ENCODE measurements at places on chromosomes 7 and 10.

GRCh38 chr10:13684806-13685482, 98.2 kb downstream of the PRPF18 start:
- DNase-seq, result no peak

DNA sequence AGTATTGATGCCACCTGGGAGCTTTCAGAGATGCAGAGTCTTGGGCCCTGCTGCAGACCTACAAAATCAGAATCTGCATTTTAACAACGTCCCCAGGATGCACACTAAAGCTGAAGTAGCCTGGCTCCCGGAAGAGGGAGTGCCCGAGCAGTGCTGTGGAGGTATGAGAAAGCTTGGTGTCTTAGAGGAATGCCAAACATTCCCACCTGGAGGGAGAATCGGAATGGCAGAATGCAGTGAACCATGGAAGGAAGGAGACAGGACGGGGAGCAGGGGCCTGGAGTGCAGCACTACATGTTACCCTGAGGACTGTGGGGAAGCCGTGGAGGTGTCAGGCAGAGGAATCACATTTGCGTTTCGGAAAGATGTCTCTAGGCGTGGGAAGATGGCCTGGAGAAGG, 90.9 kb downstream of the AOAH start:
- DNase-seq, result peak; percentile 85

GRCh38 chr10:1228467-1228975, 172.3 kb downstream of the WDR37 start:
- no peak for DNase-seq

DNA sequence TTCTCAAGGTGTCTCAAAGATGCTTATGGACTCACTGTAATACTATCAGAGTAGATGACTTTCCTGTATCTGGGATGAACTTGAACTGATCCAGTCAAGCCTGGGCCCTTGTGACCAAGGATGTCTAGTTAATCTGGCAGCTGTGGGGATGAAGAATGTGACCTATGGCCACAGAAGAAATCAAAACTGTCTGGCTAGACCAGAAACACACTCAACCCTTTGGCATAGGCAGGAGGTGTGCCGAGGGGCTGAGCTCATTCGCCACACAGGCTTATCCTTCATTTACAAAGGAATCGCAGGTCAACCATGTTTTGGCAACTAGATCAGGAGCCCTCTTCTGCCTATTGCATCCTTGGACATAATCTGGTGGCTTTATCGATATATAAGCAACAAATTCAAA, 110.6 kb downstream of the ATXN7L1 start:
- no peak for DNase-seq

- no peak for DNase-seq
Measured at GRCh38 chr10:82660205-82660604, 785.2 kb downstream of the NRG3 start.

DNA sequence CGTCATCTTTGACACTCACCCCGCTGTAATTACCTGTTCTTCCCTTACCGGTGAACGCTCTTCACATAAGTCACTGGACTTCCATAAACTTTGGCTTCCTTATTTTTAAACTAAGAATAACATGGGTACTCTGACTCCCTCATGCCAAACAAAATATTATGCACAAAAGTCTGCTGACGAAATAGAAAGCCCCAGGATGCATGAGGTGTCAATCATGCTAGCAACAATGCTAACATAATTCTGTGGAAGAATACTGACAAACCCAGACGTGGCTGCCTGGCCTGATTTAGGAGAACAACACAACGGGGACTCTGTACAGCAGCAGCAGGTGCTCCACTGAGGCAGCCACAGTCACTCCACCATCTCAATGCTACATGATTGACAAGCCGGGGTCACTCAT, 137.5 kb downstream of the CCDC71L start:
- no peak for DNase-seq

GRCh38 chr10:61138708-61139591, 195.0 kb upstream of the RHOBTB1 start:
- DNase-seq, result no peak

DNA sequence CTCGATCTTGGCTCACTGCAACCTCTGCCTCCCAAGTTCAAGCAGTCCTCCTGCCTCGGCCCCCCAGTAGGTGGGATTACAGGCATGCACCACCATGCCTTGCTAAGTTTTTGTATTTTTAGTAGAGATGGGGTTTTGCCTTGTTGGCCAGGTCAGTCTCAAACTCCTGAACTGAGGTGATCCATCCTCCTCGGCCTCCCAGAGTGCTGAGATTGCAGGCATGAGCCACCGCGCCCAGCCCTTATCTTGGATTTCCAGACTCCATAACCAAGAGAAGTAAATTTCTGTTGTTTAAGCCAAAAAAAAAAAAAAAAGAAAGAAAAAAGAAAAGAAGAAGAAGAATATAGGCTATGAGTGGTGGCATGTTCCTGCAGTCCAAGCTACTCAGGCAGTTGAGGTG, 53.3 kb upstream of the RABGEF1 start:
- no peak for DNase-seq

- no peak for DNase-seq
Measured at GRCh38 chr7:34207810-34208209, 302.5 kb downstream of the BMPER start.

DNA sequence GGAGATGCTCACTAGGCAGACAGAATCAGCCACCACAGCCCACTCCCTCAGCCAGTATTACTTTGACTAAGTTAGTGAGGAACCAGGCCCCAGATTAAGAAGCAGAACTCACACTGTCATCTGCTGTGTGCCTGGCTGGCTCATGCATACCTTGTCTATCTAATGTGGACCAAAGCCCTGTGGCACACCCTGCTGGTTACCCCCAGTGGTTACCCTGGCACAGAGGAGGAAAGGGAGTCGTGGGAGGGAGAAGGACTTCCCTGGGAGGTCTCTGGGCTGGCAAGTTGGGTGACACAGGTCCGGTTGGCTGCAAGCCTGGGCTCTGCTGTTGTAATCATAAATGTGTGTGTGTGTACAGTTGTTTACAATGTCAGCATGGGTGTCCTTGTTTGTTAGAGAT, 7.5 kb upstream of the SH2D4B start:
- no peak for DNase-seq

DNA sequence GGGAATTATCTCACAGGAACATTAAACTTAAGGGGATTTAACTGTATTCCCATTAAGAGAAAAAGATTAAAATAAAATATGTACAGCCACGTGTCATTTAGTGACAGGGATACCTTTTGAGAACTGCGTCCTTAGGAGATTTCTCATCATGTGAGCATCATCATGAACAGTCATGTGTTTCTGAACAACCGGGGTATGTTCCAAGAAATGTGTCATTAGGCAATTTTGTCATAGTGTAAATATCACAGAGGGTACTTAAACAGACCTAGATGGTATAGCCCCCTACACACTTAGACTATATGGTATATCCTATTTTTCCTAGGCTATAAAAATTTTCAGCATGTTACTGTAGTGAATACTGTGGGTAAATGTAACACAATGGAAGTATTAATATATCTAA, 840.3 kb downstream of the CNTNAP2 start:
- DNase-seq, result no peak

GRCh38 chr7:156949541-156950380, at the start of gene NOM1:
TSS of gene NOM1 (plus strand) at chr7:156949712. CDS start at chr7:156949738, 26 bp downstream.
- no peak for DNase-seq

DNA sequence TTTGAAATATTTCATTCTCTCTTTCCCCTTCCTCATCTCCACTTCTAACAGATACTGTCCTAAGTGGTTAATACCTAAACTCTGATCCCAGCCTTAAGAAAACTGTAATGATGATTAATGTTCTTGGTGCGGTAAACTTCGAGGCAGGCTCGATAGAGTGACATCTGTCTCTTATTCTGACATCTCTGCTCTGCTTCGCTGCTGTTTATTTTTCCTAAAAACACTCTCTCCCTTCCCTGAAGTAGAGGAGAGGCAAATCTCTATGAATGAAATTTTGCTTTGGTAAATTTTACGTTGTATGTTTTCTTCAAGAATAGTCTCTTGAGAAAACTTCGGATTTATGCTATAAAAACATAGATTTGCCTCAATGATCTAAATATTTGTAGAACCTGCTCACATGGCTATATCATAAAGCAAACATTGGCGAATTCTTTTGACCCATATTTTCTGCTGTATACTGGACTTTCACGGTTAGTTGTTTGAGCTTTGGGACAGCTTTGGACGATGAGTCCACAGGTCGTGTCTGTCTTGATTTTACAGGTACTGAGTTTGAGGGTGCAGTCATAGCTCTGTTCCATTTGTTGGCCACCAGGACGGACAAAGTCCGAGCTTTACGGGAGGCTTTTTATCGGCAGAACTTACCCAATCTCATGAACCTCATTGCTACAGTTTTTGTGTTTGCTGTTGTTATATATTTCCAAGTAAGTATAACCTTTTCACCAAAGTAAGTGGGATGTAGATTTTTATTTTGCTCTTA, 27.1 kb downstream of the SEC61A2 start:
- no peak for DNase-seq

- DNase-seq, result no peak
Measured at GRCh38 chr10:131311661-131312477, at the start of gene TCERG1L. TSS of gene TCERG1L (minus strand) at chr10:131311721. CDS start at chr10:131311635, 86 bp downstream.

DNA sequence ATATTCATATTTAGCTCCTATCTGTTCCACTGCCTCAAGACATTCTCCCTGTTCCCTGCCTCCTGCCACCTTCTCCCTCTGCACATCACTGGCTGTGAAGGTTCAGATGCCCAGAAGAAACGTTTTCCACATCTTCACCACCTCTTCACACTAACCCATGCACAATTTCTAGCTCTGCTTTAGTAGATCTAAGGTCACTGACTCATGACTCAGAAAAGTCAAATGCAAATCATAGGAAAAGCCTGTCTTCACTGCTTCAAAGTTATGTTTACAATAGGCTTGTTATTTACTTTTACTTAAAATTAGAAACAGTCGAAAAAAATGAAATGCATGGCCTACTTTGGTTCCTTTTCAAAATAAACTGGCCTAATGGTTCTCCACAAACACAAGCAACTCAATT, 2.5 kb downstream of the SCRN1 start:
- DNase-seq, result no peak

DNA sequence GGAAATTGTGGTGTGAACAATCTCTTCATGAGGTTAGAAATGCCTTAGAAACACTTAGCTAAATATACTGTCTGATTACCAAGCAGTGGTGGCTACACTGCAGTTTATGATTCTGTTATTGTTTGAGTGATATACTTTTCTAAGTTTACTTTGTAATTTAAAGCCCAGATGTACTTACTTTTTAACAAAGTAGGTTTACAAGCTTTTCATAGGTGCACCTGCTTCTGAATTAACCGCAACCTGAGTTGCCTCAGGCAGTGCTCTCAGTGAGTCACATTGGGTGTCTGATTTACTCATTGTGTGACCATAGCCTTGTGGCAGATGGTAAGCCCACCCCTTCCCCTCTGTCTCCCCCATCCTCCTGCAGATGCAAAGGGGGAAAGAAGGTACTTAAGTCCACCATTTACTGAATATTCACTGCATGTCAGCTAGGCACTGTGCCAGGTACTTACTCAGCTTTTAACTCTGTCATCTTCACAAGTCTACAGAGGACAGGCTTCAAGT, 9.0 kb downstream of the MTURN start:
- no peak for DNase-seq

DNA sequence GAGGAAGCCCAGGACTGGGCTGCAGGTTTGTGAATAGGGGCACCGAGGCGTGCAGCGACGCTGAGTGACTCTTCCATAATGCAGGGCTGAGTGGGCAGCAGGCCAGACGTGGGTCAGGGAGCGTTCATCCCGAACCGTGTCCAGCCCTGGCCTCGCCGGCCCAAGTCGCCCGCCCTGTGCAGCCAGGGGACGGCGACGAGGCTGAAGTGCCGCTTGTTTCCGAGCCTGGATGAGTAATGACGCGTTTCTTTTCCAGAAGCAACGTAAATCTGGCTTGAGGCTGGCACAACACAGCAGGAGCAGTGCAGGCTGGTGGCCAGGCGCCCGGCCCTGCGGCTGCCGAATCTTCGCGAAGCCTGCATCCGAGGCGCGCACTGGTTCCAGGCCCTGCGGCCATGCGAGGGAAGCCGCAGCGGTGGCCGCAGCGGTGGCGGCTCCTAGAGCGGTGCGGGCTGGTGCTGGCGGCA, 74.0 kb upstream of the SEC61G start:
- no peak for DNase-seq

DNA sequence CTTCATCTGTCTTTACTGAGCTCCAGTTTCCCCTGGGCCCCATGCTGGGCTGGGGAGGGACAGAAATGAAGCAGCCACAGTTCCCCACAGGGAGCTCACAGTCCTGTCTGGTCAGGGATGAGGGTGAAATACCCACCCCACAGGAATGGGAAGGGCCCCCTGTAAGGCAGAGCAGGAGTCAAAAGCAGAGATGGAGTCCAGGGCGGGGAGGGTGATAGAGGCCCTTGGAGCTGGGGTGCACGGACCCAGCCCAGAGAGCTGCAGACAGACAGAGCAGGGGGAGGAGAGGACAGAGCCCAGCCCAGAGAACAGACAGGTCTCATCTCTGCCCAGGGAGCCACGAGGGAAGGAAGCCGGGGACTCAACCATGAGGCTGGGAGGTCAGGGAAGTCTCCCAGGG, 34.9 kb upstream of the ZNF488 start:
- DNase-seq, result no peak

DNA sequence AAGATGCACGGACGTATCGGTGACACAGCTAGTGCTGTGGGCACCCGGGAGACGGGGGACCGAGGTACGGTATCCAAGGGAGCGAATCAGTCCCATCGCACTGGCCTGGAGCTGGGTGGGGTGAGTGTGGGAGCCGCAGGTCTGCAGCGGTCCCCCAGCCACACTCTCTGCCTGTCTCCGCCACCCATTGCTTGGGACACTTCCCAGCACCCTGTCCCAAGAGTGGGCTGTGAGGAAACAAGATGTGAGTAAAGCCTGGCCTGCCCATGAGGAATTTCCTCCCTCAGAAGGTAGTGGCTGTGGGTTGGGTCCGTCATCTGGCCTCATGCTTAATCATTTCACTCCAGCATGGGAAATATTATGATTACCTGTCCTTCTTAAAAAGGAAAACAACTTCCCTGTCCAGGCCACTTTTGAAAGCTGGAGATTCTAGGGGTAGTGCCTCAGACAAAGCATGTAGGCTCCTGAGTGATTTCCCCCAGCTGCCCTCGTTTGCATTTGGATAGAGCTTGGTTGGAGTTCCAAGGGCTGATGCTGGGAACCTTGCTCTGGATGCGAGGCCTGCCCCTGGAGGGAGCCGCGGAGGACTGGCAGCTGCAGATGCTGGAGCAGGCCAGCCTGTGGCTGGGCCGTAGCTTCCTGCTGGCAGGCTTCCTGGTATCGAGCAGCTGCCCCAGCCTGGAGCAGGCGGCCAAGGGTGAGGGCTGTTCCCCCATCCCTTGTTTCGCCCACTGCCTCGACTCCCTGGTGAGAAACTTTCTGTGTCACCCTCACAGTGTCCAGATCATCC, 6.2 kb upstream of the ACTR3C start:
- DNase-seq, result peak; percentile 84

DNA sequence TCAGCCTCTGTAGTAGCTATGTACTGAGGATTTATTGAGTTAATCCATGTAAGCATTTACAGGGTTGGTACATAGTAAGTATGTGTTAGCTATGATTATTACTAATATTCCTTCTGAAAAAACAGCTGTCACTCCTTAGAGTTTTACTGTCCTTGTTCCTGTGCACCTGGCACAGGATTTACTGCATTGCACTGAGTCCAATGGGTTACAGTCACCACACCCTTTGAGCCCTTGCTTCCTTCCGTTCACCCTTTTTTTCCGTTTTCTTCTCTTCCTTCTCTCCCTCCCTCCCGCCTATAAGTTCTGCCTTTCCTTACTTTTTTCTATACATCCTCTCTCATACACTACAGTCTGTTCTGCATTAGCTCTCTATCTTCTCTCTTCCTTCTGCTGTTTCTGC, 12.5 kb upstream of the CDK6 start:
- no peak for DNase-seq

- DNase-seq, result no peak
Measured at GRCh38 chr7:155191137-155191536, 106.5 kb upstream of the INSIG1 start.

- DNase-seq, result no peak
Measured at GRCh38 chr7:150734254-150734653, 3.0 kb upstream of the GIMAP5 start.

All from iPS DF 19.7 (cell line).